GM23338 (cell line): ENCODE measurements at places on chromosomes 16 and 17. TPM values are rescaled to one million over a fixed set of nuclear protein-coding genes. Genes with fewer than 3 reads are reported as not detected.

The CACNG1 gene
- total RNA-seq = not detected in 2 replicates

- no peak for DNase-seq
These were observed 12.6 kb upstream of the MRPL38 start for GRCh38 chr17:75917141-75917916.

GRCh38 chr17:40345161-40345993 is 19.2 kb downstream of the GJD3 start:
- peak; percentile 97 for DNase-seq

DNA sequence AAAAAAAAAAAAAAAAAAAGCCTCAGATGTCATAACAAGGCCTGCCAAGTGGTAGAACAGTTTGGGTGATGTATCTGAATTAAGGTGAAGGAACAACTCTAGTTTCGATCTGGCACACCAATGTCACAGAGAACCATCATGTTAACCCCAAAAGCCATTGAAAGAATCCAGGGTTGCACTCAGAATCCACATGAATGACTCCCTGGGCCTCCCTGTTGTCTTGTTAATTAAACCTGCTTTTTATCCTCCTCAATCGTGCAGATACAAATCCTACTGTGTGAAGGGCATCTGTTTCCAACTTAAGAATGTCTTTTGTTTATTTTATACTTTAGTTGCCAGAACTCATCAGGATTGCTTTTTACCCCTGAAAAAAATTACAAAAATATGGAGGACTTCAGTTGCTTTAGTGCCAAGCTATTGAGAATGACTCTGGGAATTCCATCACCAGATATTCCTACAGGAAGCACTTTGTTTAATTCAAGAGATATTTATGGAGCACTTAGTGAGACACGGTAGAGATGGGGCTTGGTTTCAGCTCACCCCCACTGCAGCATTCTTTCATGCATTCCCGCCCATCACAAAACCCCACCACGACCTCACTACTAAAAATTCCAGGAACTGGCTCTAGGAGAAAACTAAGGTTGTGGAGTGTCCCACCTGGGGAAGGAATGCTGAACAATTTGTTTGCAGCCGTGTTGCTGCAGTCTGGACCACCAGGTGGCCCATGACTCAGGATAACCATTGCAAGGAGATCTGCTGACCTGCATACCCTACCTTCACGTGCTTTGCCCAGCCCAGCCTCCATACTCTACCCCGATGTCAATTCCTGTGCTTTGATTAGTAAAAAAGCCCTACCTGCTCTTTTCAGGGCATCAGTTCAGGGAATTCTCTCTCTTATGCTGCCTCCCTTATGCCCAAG is 63.8 kb upstream of the GPRC5B start:
- peak; percentile 92 for DNase-seq

DNA sequence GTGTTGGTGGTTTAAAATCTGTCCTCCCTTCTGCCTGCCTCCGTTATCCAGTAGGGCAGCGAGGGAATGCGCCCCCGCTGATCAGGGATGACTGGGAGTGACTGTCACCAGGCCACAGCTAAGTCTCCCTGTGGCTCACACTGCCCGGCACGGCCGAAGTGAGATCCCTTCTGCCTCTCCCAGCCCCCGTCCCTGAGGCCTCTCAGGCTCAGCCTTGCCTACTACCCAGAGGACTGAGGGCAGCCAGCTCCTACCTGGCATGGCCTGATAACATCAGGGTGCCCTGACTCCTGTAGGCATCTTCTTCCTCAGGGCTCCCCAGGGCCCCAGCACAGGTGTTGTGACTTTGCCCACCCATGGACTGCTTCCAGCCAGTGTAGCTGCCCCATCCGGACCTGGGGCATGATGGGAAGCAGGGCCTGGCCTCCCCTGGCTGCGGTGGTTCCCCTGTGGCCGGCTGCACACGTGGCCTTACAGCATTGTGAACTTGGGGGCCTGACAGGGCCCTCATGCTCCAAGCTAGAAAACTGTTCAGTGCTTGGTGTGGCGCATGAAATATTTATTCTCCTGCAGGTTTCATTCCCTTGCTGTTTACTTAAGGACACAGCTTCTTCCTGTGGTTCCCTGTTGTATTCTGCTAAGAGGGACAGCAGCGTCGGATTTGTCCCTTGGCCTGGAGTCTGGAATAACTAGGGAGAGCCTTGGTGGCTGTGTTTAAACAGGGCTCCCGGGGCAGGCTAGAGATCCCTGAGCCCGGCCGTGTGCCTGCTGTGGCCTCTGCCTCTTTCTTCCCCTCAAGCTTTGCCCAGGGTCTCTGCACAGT is 30.0 kb downstream of the GINS2 start:
- no peak for DNase-seq
